ENCODE measurements at places on chromosomes 1 and 21. TPM values are rescaled to one million over a fixed set of nuclear protein-coding genes. Genes with fewer than 3 reads are reported as not detected.

- no peak for DNase-seq
These were observed 17.7 kb upstream of the PADI2 start for GRCh38 chr1:17136936-17137335.

DNA sequence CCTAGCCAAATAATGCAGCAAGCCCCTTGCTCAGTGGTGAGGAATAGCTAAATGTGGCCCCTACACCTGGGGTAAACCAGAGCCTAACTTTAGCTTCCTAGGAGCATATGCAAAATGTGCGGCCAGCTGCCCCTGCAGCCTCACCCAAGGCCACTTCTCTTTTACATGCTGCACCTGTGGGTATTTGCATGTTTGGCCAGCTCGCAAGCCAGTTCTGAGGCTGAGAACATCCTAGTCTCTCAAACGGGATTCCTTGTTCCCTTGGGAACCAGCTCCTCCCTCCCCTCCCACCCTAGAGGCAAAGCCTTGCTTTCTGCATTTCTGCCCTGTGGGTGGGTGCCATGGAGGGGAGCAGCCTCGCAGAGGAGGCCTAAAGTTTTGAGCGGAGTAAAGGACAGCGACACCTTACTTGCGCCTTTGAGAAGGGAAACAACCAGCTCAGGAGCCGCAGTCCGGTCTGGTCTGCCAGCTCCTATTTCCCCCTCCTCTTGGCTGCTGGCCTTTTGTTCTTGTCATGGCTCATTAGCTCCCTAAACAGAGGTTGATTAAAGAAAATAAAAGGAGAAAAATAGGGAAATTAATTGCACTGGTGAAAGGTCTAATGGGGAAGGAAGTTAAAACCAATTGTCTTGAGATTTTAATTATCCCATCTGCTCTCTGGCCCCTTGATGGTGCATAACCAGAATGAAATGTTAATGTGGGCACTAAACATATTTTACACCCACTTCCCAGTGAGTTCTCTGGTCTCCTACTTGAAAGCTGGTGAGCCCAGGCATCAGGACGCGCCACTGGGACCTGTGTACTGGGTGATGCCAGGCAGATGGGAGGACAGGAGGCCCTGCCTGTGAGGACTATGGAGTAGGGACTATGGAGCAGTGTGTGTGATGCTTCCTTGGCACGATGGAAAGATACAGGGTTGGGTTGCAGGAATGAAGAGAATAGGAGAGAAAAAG is 68.7 kb downstream of the TEX35 start:
- no peak for DNase-seq

GRCh38 chr1:237705462-237705861 is 185.3 kb downstream of the ZP4 start:
- no peak for DNase-seq

- DNase-seq, result no peak
These were observed 14.7 kb downstream of the PKN2 start for GRCh38 chr1:88698764-88699163.

- DNase-seq, result no peak
These were observed 17.5 kb downstream of the ASAP3 start for GRCh38 chr1:23466423-23466989.

Gene NUF2
- total RNA-seq, result 0.57 TPM

DNA sequence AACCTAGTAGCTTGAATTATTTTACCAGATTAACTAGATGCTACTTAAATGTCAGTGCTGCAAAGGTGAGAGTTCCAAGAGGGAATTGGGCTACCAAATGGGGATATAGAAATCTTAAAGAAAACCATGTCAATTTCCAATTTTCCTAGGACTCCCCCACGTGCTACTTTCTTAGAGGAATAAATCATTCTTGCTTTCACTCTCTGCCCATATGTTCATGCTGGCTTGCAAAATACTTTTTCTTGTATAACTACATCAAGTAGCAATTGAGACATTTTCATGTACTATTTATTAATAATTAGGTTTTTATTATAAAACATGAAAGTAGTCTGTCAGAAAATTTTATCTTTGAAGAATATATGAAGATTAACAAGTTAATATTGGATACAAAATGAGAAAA is 11.8 kb downstream of the KCNK2 start:
- no peak for DNase-seq

Gene ANGPTL3
- not detected for total RNA-seq

GRCh38 chr1:218667781-218668516 is 322.8 kb downstream of the TGFB2 start:
- no peak for DNase-seq

DNA sequence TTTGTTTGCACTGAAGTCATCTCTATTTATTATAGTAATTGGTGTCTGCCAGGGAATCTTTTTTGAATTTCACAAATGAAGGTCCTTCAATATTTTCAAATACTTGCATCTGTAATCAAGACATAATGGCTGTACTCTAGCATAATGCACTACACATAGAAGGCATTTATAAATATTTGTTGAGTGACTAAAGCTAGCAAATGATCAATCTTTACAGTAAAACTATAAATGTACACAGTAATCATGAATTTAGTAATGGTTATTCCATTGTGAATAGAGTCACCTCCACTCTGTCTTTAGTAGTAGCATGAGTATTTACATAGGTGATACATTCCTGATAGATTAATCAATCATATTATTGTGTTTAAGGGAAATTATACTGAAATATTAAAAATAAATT is 119.6 kb downstream of the USH2A start:
- DNase-seq, result no peak

DNA sequence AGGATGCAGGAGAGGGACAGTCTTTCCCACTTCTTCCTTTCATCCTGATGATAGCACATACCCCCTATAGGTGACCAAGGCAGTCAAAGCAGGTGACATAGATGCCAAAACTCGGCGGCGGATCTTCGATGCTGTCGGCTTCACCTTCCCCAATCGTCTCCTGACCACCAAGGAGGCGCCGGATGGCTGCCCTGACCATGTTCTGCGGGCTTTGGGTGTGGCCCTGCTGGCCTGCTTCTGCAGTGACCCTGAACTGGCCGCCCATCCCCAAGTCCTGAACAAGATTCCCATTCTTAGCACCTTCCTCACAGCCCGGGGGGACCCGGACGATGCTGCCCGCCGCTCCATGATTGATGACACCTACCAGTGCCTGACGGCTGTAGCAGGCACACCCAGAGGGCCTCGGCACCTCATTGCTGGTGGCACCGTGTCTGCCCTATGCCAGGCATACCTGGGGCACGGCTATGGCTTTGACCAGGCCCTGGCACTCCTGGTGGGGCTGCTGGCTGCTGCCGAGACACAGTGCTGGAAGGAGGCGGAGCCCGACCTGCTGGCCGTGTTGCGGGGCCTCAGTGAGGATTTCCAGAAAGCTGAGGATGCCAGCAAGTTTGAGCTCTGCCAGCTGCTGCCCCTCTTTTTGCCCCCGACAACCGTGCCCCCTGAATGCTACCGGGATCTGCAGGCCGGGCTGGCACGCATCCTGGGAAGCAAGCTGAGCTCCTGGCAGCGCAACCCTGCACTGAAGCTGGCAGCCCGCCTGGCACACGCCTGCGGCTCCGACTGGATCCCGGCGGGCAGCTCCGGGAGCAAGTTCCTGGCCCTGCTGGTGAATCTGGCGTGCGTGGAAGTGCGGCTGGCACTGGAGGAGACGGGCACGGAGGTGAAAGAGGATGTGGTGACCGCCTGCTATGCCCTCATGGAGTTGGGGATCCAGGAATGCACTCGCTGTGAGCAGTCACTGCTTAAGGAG is 2.9 kb downstream of the NCDN start:
- peak; percentile 68 for DNase-seq

DNA sequence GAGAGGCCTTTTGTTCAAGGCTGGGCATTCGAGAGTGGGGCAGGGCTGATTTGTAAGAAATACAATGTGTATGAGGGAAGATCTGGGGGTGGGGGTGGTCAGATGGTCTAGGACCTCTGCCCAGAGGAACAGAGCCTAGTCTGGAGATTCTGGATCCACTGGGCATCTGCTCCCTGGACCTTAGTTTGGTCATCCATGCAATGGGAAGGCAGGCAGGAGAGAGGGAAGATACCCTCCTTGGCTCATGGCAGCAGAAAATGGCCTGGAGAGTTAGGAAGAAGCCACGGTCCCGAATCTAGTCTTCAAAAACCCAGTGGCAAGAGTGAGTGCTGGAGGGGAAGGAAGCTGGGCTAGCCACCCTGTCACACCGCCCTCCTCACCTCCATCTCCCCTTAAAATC is 38.8 kb downstream of the CITED4 start:
- no peak for DNase-seq

DNA sequence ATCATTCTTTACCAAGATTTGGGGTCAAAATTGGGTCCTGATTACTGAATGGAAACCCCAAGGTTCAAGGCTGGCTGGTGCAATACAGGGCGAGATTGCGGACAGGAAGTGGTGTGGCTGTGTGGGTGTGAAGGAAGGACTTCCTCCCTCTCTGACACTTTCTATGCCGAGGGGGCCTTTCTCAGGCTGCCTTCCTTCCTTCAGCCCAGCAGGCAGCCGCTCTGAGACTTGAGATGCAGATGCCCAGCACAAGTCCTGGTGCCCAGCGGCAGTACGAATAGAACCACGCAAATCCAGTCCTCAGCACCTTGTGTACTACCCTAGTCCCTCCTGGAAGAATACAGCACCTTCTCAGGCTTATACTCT is 16.3 kb downstream of the BATF3 start:
- peak; percentile 34 for DNase-seq

- DNase-seq, result peak; percentile 58
These were observed 6.9 kb upstream of the EFNA3 start for GRCh38 chr1:155071701-155072100.

DNA sequence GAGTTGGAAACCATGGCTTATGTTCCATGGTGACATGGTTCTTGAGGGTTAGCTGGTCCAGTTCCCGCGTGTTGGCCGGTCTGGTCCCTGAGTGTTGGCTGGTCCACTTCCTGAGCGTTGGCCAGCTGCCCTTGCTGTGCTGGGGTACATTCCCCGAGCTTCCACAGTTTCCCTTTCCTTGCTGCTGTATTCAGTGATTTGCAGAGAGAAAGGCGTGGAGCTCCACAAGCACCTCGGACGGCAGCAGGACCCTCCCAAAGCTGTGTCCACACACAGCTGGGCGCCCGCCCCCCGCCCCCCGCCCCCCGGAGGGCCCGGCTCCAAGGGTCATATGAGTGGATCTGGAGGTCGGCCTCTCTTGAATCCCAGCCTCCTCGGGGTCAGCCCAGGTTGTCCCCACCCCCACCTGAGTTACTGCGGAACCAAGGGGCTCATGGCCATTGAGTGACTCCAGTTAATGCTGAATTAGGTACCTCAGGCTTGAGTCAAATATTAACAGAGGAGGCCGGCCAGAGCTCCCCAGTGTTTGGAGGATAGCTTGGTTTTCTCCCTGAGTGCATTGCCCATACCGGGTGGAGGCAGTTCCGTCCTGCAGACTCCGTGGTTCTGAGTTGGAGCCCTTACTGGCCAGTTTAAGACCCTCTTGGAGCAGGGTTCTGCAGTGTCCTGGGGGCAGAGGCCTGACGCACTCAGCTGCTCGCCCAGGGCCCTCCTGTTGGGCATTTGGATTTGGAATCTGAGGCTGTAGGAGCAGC is 18.4 kb downstream of the COL18A1 start:
- peak; percentile 43 for DNase-seq

- DNase-seq, result no peak
These were observed 67.0 kb downstream of the PRKAA2 start for GRCh38 chr1:56712150-56712549.

- no peak for DNase-seq
These were observed 157.0 kb upstream of the GREM2 start for GRCh38 chr1:240768979-240769378.

DNA sequence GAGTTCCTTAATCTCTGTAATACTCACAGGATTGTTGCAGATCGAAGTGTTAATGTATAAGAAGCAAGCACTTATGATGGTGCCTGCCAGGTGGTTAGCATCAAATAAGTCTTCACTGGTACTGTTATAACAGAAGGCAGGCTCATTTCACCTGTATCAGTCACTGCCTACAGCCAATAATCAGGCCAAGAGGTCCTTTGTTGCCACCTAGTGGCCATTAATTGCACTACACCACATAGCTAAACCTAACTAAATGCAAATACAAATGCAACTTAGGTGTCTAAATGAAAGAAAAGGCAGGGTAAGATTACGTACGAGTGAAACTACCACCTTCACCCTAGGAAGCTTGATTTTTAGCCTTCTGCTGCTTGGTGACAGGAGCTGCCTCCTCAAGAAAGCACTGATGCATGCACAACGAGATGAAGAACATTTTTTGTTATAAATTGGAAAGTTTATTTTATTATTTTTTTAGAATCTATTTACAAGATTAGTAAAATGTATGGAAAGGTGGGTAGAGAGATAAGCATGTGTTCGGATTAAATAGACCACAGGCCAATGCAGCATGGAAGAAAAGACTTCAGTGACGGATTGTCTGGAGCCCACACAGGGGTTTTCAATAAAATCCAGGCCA is 334.8 kb upstream of the CAMK1G start:
- no peak for DNase-seq

Gene LMO4
- total RNA-seq, result 61.4 TPM

GRCh38 chr1:162141281-162142054 is 72.0 kb downstream of the NOS1AP start:
- no peak for DNase-seq

Gene HES3
- not detected for total RNA-seq

Gene SPRR1A
- not detected for total RNA-seq

GRCh38 chr1:223706077-223706973 is 6.0 kb upstream of the CAPN2 start:
- DNase-seq, result no peak

Gene PCBP3
- 4.5 TPM for total RNA-seq

- DNase-seq, result peak; percentile 28
These were observed 21.4 kb downstream of the NADK start for GRCh38 chr1:1756661-1757421.

Gene HSPB7
- total RNA-seq, result 3,018 TPM

DNA sequence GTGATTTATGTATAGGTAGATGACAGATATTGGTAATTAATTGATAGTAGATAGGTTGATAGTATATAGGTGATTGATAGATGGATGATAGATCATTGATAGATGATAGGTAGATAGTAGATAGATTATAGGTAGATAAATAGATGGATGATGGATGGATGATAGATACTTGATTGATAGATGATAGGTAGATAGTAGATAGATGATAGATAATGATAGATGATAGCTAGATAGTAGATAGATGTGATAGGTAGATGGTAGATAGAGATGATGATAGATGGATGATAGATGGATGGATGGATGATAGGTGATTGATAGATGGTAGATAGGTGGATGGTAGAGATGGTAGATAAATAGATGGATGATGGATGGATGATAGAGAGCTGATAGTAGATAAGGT is 62.0 kb upstream of the SAMD11 start:
- no peak for DNase-seq

DNA sequence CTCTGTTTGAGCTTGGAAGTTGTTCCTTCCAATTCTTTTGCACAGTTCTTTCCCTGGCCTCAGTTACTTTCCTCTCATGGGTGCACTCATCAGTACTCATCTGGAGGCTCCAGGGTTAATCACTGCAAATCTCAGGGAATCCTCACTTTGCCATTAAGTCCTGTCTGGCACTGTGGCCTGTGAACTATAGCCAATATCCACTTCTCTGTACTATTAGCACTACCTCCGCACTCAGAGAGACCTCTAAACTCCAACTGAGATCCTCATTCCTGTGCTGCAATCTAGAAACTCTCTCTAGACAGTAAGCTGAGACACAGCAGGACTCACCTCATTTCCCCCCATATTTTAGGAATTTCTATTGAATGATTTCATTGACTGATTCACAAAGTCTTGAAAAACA is 311.3 kb downstream of the NCAM2 start:
- no peak for DNase-seq

Gene LDLRAD1
- not detected for total RNA-seq

All from right cardiac atrium (tissue), 5 donors.